Anterior cingulate cortex (tissue), 58 donors: ENCODE measurements at places on chromosomes 12 and 14.
A peak's percentile ranks its signal among the peaks of the same experiment; 100 is the strongest.

DNA sequence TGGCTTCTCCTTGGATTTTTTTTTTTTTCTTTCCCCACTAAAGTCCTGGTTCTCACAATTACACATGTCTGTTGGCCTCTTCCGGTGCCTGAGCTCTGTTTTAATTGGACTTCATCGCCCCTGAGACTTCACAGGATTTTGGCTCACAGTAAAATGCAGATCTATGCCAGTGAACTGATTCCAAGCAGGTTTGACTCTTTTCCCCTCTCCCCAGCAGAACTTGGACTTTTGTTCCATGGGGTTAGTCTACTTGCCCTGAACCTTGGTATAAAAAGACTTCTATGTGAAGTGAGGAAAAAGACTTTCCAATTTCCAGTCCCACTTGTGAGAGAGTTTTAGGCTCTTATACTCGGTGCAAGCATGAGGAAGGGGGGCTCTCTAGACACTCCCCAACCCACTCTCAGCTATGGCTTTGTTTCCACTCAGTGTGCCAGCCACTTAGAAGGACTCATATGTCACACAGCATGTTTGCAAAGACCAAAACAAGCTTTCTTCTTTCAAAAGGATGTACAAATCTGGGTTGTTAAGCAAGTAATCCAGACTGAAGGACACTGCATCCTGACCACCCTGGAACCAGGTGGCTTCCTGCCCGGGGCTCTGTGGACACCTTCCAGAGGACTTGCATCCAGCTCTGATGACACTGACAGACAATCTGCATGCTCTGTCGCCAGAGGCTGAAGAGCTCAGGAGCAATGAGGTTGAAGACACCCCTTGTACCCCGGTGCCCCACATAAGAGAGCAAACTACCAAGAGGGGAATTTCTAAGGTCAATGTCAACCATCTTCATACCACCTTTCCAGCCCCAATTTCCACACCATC lies 221.9 kb upstream of the EGLN3 start:
- no peak for DNase-seq

DNA sequence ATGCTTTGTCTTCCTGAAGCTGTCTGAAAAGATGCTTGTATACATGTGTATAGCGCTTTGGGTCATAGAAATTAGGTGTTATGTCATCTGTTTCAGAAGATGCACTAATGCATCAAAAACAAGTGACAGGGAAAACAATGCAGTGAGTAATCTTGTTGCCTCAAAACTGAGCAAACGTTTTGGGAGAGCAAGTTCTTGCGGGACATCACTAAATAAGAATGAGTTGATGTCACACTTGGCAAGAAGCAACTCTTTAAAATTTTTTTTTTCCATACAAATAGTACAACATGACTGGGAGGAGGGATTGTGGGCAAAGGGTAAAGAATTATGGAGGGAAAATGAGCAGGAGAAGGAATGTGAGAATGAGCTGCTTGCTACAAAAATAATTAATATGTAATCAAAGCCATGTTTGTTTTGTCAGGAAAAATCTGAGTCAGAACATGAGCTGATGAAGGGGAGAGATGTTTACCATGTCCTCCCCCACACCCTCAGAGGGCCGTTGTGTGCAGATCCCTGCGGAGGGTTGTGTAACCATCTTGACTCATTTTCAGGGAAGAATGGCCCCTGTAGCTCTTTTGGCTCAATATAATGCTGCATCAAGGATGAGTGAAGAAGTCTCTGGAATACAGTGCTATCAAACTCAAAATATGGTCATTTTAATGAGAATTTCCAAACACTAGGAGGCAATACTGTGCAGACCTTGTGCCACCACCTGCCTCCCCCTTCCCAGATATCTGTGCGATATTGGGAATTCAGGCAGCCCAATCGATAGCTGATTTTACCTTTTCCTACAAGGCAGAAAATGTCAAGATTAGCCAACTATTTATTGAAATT lies 41.4 kb downstream of the BORCS5 start:
- no peak for DNase-seq

GRCh38 chr12:118625050-118625675 lies 248.8 kb downstream of the SUDS3 start:
- DNase-seq = no peak

DNA sequence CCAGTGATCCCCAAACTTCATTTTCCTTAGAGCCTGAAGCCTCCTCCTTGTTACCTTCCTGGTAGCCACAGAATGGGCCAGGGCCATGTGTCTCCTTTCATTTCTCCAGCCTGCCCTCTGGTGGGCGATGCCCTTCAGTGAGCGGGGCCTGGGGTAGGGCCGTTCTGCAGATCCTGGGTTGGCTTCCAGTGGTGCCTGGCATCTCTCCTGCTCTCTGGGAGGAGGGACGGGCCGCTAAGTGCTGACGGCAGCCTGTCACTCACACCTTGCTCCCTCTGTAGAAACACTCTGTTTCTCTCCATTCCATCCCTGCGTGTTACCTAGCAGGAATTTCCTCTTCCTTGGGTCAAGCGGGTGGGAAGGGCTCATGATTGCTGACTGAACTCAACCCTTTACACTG lies 232.1 kb downstream of the CACNA1C start:
- peak; percentile 23 for DNase-seq

- no peak for DNase-seq
Observed at GRCh38 chr14:98578204-98578603, 693.8 kb downstream of the BCL11B start.

GRCh38 chr12:49462083-49462744 lies 76.6 kb upstream of the KCNH3 start:
- DNase-seq = peak; percentile 17

DNA sequence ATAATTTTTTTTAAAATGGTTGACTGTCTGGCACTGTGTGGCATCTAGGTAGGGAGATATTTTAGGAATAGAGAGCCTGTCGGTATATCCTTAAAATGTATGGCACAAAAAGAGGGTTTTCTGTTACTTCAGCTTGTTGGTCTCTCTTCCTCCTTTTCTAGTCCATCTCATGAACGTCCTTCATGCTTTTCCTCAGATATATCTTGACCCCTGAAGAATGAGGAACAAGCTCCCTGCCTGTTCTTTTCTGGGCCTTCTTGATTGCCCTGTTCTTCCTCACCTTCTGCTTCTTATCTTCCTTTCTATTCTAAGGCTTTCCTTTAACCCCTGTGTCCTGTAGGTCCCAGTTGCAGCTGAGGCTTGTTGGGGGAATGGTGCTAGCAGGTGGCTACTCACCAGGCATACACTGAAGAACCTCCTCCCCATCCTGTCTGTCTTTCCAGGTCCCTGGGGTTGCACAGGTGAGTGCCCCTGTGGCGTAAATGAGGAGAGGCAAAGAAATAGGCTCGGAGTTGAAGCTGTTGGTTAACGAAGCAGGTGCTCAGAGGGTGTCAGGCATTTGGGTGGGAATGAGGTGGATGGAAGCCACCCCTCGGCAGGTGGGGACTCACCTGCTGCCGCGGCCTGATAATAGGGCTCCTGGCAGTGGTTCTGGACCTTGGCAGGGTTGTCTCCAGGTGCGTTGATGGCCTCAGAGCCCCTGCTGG lies 7.2 kb upstream of the C1R start:
- DNase-seq = no peak

DNA sequence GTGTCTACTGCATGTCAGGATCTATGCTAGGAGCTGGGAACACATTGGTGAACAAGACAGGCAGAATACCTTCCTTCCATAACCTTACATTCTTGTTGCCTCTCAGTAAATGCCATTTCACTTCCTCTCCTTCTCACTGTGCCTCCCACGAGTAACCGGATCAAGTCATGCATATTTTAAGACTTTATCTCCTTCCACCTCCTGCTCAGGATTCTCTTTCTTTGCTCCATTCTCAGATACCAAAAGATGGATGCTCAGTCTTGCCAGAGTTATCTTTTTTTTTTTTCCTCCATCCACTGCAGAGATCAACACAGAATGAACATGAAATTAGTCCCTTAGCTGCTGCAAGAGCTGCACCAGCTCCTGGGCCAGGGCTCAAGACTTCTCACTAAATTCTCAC lies 20.0 kb upstream of the APPL2 start:
- no peak for DNase-seq

- DNase-seq = no peak
Observed at GRCh38 chr12:113667676-113668356, 196.1 kb upstream of the LHX5 start.

GRCh38 chr14:97713023-97713422 lies 915.8 kb downstream of the VRK1 start:
- no peak for DNase-seq

DNA sequence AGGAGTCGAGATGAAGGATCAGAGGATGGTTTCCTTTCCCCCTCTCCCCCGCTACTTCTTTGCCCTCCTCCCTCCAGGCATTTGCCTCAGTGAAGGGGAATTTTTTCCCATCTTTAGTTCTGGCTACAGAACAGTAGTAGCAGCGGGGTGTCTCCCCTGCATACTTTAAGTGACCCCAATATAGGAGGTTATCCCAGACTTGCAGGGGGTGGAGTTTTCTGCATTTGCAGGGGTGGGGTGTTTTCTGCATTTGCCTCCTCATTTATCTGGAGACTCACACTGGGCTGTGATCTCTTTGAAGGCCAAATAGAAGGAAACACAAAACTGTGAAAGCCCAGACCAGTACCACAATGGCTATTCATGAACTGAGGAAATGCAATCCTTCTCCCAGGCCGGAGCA lies 19.8 kb downstream of the PTPRB start:
- DNase-seq = no peak

- no peak for DNase-seq
Observed at GRCh38 chr12:123995023-123995748, 22.2 kb downstream of the ZNF664 start.
